ENCODE measurements at places on chromosomes 4 and X.

DNA sequence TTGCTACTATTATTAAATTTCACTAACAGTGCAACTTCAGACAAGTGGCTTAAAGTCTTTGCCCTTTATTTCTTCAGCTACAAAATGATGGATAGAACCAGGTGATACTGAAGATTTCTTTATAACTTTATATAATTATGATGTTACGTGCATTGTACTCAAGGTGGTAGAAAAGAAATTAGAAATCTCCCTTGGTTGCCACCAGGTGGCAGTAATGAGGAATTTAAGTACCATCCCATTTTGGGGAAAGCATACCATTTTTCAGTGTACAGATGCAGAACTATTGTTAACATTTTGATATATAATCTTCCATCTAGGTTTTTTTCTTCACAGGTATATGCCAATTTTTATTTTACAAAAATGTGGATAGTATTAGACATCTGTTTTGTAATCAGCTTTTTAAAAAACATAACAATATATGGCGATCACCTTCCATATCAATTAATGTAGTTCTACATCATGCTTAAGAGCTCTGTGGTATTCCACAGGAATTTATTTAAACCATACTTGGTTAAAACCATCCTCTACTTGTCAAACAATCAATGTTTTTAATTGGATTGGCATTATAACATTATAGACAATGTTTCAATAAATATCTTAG, 37.7 kb upstream of the RAB33B start:
- DNase-seq = peak; percentile 38

DNA sequence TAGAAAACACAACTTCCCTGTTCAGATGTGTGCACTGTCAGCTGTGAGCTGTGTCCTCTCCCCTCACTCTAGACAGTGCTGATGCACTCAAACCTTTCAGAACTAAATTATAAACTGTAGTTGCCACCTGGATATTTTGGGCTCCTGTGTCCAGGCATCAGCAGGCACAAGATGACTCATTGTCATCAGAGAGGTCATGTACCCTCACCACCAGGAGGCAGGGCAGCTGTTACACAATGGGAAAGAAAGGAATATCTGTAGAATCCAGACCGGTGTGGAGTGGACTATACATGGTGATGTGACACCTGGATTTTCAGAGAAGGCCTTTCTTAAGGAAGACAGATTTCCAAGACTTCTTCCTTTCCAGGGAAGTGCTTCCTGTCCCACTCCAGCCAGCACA, 854.4 kb upstream of the AGA start:
- DNase-seq = no peak

GRCh38 chrX:63652086-63652765, 132.8 kb downstream of the ARHGEF9 start:
- DNase-seq = no peak

- no peak for DNase-seq
Measured at GRCh38 chrX:136199365-136199764, 51.8 kb downstream of the MAP7D3 start.

GRCh38 chr4:7937006-7937405, 2.7 kb downstream of the AFAP1 start:
- no peak for DNase-seq

DNA sequence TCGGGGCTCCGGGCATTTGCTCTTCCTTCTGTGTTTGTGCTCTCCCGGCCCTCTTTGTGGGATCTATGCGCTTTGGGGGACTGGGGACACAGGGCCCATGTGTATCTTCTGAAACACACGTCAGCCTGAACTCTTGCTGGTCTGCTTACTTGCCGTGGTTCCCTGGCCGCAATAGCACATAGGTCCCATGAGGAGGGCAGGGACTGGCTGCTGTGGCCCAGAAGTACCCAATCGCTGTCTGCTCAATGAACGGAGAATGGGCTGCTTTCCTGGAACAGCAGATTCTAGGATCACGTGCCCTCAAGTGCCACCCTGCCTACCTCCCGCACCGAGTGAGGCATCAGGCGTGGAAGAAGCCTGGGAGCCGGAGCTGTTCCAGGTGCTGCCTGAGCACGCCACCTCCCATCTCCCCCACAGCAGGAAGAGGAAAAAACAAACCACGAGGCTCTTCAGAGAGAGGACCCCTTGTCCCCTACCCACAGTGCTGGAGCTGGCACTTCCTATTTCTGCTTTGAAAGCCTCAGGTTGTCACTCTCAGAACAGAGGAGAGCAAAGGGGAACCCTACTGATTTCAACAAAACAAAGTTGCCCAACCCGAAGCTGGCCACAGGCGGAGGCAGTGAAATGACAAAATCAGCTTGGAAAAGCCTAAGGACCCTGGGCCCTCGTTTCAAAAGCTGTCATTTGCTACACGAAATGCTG, 3.8 kb downstream of the G6PD start:
- DNase-seq = no peak

- DNase-seq = peak; percentile 34
Measured at GRCh38 chr4:40749717-40750460, at the start of gene NSUN7. NSUN7 (plus strand) TSS chr4:40749955; CDS start chr4:40750694, 739 bp downstream.

DNA sequence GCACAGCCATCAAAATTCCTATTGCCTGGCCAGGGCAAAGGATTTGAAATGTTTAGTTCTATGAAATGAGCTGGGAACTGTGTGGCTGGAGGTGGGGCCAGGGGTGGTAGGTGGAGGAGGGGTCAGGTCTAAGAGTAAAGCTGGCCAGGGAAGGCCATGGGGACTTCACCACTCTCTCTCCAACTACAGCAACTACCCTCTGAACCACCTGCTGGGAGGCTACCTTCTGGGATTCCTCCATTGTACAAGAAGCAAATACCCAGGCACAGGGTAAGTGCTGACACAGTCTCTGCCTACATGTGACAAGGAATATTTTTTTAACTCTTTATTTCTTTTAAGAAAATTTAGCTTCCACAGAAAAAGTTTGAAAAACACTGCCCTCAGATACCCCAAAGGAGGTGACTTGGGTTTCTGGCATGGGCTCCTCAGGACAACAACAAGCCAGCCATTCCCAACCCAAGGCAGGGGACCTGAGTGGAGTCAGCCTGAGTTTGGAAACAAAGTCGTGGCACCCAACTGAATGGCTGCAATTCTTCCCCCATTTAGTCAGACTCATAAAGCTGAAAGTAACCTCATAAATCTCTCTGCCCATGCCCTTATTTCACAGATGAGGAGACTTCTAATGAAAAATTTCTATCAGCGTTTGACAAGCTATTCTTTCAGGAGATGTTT, 593.8 kb upstream of the DIPK2B start:
- no peak for DNase-seq

- DNase-seq = no peak
Measured at GRCh38 chr4:148170408-148171365, 271.5 kb downstream of the NR3C2 start.

DNA sequence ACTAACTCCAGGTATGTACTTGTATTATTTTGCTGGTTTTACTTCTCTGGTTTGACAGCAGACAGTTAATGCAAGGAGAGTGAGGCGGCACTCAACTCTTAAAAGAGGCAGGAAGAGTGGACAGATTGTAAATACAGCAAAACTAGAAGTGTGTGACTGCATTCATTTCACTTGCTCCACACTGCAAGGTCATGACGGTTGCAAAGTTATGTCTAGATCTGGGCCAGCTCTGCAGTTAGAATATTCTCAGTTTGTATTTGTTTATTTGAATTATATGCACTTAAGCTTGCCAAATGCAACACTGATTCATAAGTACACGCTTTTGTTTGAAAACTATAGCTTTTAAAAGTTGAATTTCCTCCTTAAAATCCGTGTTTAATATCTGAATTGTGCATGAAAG, 148.9 kb downstream of the STIM2 start:
- DNase-seq = no peak

Data from activated CD4-positive, alpha-beta T cell treated with anti-CD3 and anti-CD28 coated beads, Interleukin-2, amount 10 ng/mL, durations not matched to agents 7 days and 5 days (primary cell).